Vagina (tissue), 2 donors: ENCODE measurements at places on chromosomes 3 and 15. TPM values are rescaled to one million over a fixed set of nuclear protein-coding genes. Genes with fewer than 3 reads are reported as not detected.

DNA sequence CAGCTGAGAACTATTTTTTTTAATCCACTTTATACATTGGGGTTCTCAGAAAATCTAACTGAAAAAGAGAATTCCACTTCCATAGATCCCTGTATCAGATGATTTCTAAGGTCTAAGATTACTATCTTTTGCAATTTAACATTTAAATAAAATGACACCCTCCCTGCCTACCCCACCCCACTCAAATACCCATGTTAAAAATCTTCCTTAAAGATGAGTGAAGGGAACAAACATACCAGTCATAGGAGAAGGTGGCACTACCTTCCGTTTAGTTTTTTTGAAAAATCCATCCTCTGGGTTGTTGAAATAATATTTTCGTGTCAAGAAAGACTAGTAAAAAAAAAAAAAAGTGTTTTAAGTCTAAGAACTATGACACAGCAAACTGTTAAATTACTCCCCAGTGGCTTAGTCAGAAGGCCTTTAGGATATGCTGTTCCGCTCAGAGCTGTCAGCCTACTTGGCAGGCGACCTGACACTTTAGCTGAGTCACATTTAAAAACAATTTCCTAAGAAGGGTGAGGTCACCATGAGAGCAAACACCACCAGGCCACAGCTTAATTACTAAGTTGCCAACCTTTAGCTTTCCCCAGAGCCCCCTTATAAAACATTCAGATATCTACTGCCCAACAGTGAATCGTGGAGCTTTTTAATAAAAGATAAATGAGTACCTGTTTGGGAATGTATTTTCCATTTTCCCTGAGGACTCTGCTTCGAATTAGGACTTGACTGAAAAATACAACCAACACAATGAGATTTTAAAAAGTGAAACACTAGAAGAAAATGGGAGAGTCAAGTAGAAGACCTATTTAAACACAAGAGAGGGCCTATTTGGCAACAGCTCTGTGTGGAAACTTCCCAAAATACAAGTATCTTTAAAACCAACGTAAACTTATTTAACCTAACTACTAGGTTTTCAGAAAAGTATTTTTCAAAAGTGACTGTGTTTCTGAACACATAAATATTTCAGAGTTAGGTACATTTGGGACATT, 9.6 kb downstream of the EMC3 start:
- no peak for DNase-seq

- no peak for DNase-seq
Observed at GRCh38 chr3:174355505-174355904, 503.6 kb upstream of the NAALADL2 start.

GRCh38 chr3:39982665-39983357, 173.4 kb downstream of the MYRIP start:
- DNase-seq, result no peak

GRCh38 chr15:55993111-55993803, at the start of gene NEDD4:
Gene NEDD4, minus strand, starts transcription at chr15:55993612. Its CDS starts 57 bp downstream, at chr15:55993555.
- no peak for DNase-seq

Gene CNTN4
- 22.1 TPM for total RNA-seq

- DNase-seq, result no peak
Observed at GRCh38 chr3:127646501-127647046, 17.6 kb downstream of the PODXL2 start.
